ENCODE measurements at places on chromosomes 5 and 9. TPM values are rescaled to one million over a fixed set of nuclear protein-coding genes. Genes with fewer than 3 reads are reported as not detected.

Gene PCDHAC2
- 1.6 TPM for polyA plus RNA-seq

Gene BTNL9
- polyA plus RNA-seq = 6.7 TPM

Gene PCDHGA6
- polyA plus RNA-seq = 7.4 TPM

DNA sequence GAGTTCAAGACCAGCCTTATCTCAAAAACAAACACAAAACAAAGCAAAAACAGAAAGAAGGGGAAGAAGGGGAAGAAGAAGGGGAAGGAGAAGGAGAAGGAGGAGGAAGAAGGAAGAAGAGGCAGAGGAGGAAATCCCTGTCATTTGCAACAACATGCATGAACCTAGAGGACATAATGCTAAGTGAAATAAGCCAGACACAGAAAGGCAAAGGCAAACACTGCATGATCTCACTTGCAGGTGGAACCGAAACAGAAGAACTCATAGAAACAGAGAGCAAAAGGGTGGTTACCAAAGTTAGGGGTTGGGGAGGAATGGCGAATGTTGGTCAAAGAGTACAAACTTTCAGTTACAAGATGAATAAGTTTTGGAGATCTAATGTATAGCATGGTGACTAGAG lies 135.4 kb downstream of the UGCG start:
- DNase-seq = no peak

- DNase-seq = no peak
Measured at GRCh38 chr9:128116104-128117083, 11.1 kb downstream of the PTGES2 start.
